Right ventricle myocardium superior (tissue), 1 donor: ENCODE measurements at places on chromosomes 6 and 20.
A peak's percentile ranks its signal among the peaks of the same experiment; 100 is the strongest.

GRCh38 chr6:80214436-80215022, 108.1 kb downstream of the BCKDHB start:
- DNase-seq: no peak

DNA sequence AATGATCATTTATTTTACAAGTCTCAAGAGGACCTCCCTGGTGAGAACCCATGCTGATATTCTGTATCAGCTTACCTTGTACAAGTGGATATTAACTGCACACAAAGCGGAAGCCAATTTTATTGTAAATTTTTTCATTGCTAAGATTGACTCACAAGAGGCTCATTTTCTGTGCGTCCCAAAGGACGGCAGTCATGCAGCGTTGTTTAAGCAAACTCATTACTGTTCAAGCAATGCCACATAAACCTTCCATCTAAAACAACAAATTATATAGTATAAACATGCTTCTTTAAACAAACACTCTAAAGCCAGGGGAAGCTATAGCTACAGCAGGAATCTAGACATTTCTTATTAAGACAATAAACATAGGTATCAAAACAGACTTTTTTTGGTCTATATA, 575.3 kb downstream of the FRK start:
- DNase-seq: no peak

- no peak for DNase-seq
Observed at GRCh38 chr6:18400831-18401446, 13.8 kb downstream of the RNF144B start.

DNA sequence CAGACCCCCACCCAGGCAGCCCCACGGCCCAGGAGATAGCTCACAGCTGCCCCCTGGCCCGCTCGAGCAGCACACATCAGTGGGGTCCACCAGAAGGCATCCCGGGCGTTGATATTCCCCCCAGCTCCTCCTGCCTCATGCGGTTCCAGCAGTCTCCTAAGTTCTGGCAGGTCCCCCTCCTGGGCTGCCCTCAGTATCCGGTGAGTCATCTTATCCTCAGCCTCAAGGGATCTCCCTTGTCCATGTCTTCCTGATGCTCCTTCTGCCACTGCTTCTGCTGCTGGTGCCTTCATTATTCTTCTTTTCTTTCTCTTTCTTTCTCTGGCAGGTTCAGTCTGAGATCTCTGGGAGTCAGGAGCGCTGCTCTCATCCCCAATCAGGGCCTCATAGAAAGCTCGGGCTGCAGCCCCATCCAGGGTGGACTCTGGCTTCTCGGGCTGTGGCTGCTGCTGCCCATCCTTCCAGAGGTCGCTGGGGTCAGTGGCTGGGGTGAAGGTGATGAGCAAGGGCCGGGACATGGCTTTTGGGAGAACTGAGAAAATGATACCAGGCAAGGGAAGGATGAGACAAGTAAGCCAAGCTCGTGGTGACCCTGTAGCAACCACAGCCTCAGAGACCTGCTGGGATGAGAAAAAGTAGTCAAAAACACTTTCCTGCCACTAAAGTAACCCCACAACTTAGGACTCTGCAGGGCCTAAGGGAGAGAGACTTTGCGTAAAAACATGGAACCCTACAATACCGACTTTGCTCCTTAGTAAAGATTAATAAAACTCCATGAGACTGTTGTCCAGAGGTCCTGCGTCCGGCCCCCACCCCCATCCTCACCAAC, 622 bp downstream of the GPANK1 start:
- DNase-seq: no peak

DNA sequence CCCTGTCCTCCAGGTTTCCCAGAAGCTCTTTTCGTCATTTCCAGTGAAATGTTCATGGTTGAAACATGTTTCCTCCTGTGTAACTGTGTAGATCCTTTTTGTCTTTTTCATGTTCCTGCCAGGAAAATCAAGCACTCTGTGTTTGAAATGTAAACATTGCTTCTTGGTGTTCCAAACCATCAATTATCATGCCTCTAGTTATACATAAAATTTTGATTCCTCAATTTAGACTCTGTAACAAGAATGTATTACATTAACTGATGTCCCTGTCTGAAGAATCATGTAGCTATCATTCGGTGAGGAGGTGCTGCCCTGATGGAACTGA, 546.3 kb upstream of the CITED2 start:
- DNase-seq: no peak

DNA sequence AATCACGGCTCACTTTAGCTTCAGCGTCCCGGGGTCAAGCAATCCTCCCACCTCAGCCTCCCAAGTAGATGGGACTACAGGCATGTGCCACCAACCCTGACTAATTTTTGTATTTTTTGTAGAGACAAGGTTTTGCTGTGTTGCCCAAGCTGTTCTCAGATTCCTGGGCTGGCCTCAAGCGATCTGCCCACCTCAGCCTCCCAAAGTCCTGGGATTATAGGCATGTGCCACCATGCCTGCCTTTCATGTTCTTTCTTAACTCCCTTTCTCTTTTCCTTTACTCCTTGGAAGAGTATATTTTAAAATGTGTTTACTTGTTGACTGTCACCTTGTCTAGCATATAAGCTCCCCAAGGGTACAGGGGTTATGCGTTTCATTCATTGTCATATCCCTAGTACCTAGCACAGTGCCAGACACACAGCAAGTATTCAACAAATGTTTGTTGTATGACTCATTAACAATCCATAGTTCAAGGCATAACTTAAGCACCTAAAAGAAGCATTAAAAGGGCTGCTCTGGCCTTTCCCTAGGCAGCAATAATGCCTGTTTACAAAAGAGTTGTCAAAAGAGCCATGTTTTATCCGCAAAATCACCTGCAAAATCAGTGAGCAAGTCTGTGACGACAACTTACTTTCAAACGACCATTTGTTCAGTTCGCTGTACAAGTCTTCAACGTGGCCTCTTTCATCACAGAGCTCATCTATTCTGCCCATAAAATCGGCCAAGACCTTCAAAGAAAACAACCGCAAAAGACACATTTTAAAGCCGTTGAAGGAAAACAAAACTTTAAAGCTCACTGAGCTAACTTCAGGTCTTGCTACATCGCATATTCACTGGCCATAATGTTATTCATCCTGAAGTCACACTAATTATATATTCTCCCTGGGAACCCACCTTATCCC, 4.6 kb downstream of the CYP24A1 start:
- no peak for DNase-seq

GRCh38 chr6:132995432-132995831, 181.1 kb downstream of the RPS12 start:
- peak; percentile 30 for DNase-seq

GRCh38 chr6:45054610-45055009, 273.5 kb upstream of the RUNX2 start:
- DNase-seq: no peak

- DNase-seq: no peak
Observed at GRCh38 chr6:12635813-12636212, 80.8 kb upstream of the PHACTR1 start.

GRCh38 chr6:116491610-116492330, 19.7 kb upstream of the CALHM5 start:
- no peak for DNase-seq

DNA sequence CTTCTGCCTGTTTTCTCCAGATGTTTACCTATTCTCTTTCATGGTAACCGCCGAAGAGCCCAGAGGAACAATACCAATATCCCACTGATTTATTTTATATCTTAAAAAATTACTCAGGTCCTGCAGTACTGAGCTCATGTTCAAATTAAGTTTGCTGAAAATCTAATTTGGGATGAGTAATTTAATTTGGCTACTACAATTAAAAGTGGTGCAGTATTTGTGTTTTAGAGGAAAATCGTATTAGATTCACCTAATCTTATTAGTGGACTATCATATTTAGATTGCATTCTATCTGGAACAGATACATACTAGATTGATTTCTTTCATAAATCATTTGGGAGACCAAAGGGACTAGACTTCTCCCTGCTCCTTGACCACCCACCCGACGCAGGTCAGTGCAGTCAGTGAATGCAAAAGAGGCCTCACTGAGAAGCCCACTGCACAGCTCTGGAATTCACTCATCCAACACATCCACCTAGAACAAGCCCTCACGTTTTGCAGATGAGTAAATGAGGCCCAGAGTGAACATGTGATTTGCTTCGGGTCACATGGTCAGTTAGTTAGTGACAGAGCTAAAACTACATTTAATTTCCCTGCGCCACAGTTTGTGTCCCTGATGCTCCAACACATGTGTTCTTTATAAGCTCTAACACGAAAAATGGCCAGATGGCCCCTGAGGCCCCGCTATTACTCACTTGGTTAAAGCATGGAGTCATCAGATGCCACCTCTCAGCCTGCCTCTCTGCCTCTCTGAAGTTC, 101.8 kb downstream of the TRERF1 start:
- DNase-seq: no peak

DNA sequence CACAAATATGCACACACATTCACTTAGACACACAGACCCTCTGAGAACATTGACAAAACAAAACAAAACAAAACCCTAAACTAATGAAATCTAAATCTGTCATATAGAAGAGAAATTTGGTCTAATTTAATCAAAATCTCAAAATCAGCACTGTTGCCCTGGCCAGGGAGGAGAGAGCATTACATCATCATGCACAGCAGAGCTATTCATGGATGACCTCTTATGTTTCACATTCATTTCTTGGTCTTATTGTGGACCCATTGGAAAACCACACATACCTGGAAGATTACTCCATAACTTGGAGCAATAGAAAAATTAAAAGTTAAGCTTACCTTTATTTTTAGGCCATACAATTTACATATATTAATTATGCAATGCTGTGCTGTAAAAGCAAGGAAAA, 1223.6 kb upstream of the GJE1 start:
- DNase-seq: no peak

GRCh38 chr6:155782739-155783459, 327.3 kb upstream of the NOX3 start:
- no peak for DNase-seq

DNA sequence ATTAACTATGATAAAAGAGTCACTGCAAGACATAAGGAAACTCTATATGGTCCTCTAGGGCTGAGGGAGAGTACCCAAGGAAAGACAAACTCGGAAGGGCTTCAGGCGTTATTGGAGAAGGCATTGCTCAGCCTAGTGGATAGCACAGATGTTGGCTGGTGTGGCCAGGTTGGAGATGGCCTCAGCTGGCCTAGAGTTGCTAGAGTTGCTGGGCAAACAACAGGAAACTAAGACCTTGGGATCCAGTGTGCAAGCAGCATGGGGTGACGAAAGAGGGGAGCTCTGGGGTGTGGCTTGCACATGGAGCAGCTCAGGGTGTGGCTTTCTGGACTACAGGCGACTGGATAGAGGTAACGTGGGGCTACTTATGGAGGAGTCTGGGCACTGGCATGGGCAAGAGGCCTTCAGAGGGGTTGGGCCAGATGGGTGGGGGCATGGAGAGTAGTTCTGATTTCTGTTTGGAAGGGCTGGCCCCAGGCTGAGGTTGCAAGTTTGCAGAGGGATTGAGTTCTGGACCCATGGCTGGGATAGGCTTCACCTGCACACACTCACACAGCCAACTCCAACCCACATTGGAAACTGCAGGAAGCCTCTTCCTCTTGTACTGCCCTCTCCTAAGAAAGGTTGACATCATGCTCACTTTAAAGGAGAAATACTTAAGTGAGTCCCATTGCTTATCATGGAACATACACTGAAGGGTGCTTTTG, 5.2 kb upstream of the BPIFB6 start:
- no peak for DNase-seq

- DNase-seq: no peak
Observed at GRCh38 chr6:10400330-10400729, 14.5 kb downstream of the TFAP2A start.

DNA sequence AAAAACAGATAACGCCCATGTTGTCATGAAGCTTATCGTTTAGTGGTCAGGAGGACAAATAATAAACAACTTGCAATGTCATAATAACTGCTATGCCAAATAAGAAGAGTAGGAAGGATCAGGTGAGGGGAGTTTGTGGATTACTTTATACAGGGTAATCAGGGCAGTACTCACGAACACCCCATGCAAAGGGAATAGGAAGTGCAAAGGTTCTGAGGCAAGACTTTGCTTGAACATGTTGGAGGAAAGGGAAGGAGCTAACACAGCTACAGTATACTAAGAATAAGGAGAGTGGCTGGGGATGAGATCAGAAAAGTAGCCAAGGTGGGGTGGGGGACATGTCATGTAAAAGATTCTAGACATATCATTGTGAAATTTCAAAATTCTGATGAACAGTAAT, 292.0 kb upstream of the RUNX2 start:
- no peak for DNase-seq

- DNase-seq: no peak
Observed at GRCh38 chr20:42530855-42531448, 658.8 kb downstream of the PTPRT start.

GRCh38 chr20:56380375-56380774, 11.6 kb downstream of the AURKA start:
- no peak for DNase-seq

- DNase-seq: no peak
Observed at GRCh38 chr6:144305567-144305966, 20.4 kb downstream of the UTRN start.

DNA sequence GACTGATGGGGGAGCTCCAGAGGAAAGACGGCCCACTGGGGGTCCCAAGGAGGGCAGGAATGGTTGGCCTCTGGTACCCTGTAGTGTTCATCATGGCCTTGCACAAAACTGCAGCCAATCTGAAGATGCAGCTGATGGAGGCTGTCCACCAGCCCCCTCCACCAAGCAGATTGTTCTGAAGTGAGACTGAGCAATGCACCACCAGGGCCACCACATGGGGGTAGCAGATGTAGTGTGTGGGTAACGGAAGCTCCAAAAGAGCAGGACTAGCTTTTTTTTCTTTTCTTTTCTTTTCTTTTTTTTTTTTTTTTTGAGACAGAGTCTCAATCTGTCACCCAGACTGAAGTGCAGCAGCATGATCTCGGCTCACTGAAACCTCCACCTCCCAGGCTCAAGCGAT, 181.0 kb upstream of the MYLIP start:
- DNase-seq: no peak

DNA sequence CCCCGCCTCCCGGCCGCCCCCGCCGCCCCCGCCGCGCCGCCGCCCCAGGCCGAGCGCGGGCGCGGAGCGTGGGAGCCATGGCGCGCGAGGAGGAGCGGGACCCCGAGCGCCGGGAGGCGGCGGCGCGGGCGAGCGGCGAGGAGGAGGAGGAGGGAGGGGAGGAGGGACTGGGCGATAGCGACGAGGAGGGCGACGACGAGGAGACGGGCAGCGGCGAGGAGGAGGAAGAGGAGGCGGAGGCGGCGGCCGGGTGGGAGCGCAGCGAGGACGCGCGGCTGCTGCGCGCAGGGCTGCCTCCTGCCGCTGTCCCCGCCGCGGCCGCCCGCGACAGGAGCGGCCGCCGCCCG, at the start of gene SLC24A3:
SLC24A3 (plus strand) TSS at position 174 of the 347 bp plus-strand sequence.
- DNase-seq: peak; percentile 49
